ENCODE measurements at places on chromosomes 1 and 21. TPM values are rescaled to one million over a fixed set of nuclear protein-coding genes. Genes with fewer than 3 reads are reported as not detected.

FH gene
- 49.8 TPM for total RNA-seq

PRDM15 gene
- 6.2 TPM for total RNA-seq

OR14K1 gene
- total RNA-seq = not detected

VCAM1 gene
- total RNA-seq = 9.1 TPM

BACE2 gene
- total RNA-seq = 44.6 TPM

Data from left lung (tissue), 14 donors.